Tibial nerve (tissue), 4 donors: ENCODE measurements at places on chromosomes 1 and 21.

- peak; percentile 68 for DNase-seq
These were observed 3.1 kb downstream of the ACAP3 start for GRCh38 chr1:1304331-1305299.

- DNase-seq: no peak
These were observed 559 bp downstream of the RBBP4 start for GRCh38 chr1:32651461-32652073.

DNA sequence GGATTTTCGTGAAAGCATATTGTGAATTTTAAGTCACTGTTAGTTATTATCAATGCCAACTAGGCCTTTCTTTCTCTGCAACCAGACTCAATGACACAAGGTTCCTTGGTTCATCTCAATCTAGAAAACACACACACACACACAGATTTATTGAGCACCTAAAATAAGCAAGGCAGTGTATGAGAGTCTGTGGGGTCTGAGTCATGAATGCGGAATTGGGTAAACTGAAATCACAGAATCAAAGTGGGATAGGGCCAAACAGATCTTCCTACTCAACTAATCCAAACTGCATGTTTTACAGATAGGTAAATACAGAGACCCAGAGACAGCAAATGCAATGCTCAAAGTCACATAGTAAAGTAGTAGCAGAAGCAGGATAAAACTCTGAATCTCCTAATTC is 48.5 kb upstream of the NRDC start:
- DNase-seq: no peak

DNA sequence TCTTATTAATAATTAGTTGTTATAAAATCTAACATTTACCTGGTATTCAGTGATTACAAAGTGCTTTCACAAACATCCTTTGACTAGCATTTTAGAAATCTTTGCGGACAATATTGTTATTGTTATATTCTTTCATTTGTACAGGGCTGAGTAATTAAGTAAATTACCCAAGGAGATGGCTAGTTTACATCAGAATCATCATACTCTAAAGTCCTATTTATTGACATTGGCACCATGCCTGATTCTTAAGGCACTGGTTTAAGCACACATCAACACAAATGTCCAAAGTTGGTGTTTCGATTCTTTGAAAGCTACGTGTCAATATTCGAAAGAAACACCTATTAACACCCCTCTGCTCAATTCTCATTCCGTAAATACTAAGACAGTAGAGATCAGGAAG is 424.6 kb upstream of the CHRM3 start:
- no peak for DNase-seq
